ENCODE measurements at places on chromosomes 6 and 20. TPM values are rescaled to one million over a fixed set of nuclear protein-coding genes. Genes with fewer than 3 reads are reported as not detected.

- no peak for DNase-seq
Observed at GRCh38 chr6:115717062-115717461, 343.6 kb downstream of the FRK start.

- DNase-seq: no peak
Observed at GRCh38 chr6:106165885-106166485, 79.8 kb downstream of the PRDM1 start.

- DNase-seq: no peak
Observed at GRCh38 chr6:36229223-36229622, 32.7 kb downstream of the BRPF3 start.

- DNase-seq: no peak
Observed at GRCh38 chr20:341682-342081, 5.2 kb upstream of the NRSN2 start.

- DNase-seq: no peak
Observed at GRCh38 chr6:20569000-20569610, 34.8 kb downstream of the CDKAL1 start.

- DNase-seq: no peak
Observed at GRCh38 chr6:141403827-141404226, 728.9 kb upstream of the GJE1 start.

DNA sequence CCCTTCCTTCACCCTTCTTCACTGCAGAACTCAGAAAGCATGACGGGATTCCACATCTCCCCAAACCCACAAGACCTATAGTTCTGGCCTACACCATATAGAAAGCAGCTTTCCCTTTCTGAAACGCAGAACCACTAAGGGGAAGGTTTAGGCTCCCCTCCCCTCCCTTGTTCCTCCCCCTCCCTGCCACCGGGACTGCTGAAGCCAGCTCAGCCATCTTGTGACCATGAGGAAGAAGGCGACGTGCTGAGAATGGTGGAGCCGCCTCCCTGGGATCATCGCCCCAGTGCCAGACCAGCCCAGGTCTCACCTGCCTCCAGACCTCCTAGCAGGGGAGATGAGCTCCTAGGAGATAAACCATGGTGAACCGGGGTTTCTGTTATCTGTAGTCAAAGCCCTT, 19.6 kb downstream of the SERPINB6 start:
- no peak for DNase-seq

DNA sequence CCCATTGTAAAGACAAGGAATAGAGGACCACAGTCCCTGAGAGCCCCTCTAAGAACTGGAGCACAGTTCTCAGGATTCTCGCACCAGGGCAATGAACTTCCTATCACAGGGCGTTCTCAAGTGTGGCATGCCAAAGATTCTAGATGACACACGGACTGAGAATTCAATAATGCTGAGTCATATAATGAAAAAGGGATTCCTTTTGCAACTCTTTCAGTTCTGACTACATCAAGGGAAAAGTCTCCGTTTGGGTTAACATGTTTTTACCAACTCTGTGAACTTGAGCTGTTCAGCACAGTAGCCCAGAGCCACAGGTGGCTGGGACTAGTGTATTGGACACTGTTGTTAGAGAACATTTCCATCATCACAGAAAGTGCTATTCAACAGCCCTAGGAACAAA, 3.4 kb downstream of the MED20 start:
- DNase-seq: no peak

DNA sequence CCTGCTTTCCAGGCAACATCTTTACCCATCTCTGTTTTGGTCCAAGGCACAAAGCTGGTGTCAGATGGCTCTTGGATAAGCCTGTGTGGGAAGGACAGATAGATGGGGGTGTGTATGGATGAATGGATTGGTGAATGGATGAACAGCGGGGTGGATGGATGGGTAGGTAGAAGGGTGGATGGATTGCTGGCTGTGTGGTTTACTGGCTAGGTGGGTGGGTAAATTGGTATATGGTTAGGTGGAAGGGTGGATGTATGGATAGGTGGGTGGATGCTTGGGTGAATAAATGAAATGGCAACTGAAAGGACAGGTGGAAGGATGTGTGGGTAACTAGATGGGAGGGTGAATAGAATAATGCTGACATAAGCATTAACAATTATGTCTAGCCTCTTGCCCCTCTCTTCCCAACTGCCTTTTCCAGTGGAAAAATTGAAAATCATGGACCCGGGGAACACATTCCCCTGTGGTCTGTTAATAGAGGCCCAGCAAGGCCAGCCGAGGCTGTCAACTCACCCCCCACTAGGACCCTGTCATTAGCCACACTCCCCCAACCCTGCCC, 43.8 kb upstream of the RSPO4 start:
- DNase-seq: no peak

GRCh38 chr6:141809901-141810300, 322.8 kb upstream of the GJE1 start:
- no peak for DNase-seq

- no peak for DNase-seq
Observed at GRCh38 chr6:163342571-163343539, 71.7 kb upstream of the QKI start.

- DNase-seq: no peak
Observed at GRCh38 chr20:59434960-59435359, 134.5 kb downstream of the EDN3 start.

- no peak for DNase-seq
Observed at GRCh38 chr6:8551386-8551785, 116.0 kb upstream of the SLC35B3 start.

DNA sequence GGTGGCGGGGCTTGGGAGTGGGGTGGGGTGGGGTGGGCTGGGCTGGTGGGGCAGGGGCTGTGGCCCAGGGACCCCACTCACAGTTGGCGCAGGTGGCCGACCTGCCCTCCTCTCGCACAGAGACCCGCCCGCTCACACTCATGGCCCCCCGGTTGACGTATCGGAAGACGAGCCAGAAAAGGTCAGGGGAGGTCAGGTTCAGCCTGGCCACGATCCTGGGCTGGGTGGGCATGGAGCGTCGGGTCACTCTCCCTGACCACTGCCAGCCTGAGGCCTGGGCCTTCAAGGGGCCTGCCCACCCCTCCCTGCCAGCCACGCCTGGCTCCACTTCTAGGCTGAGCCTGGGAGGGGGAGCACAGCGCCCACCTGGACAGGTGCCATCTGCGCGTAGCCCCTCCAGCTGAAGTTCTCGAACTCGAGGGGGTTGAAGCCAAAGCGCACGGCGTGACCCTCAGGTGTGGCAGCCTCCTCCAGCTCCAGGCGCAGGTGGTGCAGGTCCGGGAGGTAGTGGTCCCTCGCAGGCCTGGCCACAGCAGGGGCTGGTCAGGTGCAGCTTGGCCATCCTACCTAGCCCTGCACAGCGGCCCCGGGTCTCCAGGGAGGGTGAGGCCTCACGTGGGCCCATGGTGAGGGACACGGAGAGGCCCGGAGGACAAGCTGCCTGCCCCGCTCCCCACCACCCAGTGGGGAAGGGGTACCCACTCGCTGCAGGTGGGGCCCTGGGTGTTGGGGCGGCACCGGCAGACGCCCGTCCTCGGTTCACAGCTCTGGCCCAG, 31.2 kb downstream of the ADRM1 start:
- DNase-seq: no peak

- DNase-seq: no peak
Observed at GRCh38 chr6:5997420-5997987, 9.2 kb downstream of the NRN1 start.

- no peak for DNase-seq
Observed at GRCh38 chr6:109096208-109096607, 901 bp downstream of the CEP57L1 start.

DNA sequence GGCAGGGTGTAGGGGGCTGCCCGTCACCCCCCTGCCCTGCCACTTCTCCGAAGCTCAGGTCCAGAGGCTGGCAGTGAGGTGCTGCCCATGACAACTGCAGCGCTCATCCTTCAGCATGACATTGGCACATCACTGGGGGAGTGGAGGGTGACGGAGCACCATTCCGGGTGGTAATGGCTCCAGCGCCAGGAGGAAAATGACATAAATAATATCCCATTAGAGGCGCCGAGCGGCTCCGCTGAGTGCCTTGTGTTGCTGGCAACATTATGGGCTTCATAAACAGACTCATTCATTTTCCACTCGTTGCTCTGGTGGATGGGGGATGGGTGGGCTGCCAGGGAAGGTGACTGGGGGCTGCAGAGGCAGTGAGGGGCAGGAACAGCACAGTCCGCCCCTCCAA, 56.9 kb upstream of the CTNNBL1 start:
- DNase-seq: no peak

MAS1 gene
- not detected for total RNA-seq

OR2H1 gene
- total RNA-seq: not detected

MOG gene
- not detected for total RNA-seq

MTHFD1L gene
- total RNA-seq: 40.6 TPM

PAK5 gene
- not detected for total RNA-seq

COL11A2 gene
- total RNA-seq: 1.3 TPM

GINS1 gene
- total RNA-seq: 28.8 TPM

SRSF12 gene
- total RNA-seq: not detected

POM121L2 gene
- not detected for total RNA-seq
